Daoy (cell line): ENCODE measurements at places on chromosomes 2 and 18. TPM values are rescaled to one million over a fixed set of nuclear protein-coding genes. Genes with fewer than 3 reads are reported as not detected.

Gene RESP18
- not detected in 2 replicates for total RNA-seq

Gene SLC5A7
- total RNA-seq = not detected in 2 replicates

Gene POTEC
- 2.9 and 3.8 TPM in 2 replicates for total RNA-seq

Gene IFIH1
- 10.6 and 12.1 TPM in 2 replicates for total RNA-seq

Gene KLHL29
- total RNA-seq = 4.6 and 5.6 TPM in 2 replicates

Gene FIGN
- 0.57 and 5.8 TPM in 2 replicates for total RNA-seq

DNA sequence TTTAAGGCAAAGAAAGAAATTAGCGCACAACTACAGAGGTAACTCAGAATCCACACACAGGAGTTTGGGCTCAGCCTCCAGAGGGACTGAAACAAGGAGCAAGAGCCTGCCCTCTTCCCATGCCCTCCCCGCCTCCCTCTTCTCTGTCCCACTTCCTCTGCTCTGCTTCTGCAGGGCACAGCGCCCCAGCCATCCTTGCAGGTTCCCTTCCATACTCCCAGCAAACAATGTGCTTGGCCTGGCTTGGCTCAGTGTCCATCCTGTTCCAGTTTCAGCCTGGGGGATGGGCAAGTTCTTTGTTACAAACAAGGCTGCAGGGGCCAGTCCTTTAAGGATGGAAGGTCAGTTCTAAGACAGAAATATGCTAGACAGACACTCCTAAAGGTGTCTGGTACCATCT lies 133.5 kb downstream of the CDH20 start:
- DNase-seq = no peak

DNA sequence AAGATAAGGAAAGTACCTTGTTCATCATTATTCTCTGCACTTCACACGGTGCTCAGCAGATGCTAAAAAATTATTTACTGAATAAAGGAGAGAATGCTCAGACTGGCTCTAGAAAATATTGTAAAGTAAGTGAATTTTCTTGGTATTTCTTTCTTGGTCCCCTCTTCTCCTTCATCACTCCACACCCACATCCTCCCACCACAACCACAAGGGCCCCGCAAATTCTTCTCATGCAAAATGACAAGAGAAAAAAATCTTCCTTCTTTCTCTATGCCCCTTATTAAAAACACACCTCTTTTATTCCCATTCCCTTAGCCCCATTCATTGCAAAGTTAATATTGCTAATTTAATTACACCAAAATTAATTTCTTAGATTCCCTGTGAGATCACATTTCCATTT lies 74.2 kb upstream of the NEDD4L start:
- no peak for DNase-seq

DNA sequence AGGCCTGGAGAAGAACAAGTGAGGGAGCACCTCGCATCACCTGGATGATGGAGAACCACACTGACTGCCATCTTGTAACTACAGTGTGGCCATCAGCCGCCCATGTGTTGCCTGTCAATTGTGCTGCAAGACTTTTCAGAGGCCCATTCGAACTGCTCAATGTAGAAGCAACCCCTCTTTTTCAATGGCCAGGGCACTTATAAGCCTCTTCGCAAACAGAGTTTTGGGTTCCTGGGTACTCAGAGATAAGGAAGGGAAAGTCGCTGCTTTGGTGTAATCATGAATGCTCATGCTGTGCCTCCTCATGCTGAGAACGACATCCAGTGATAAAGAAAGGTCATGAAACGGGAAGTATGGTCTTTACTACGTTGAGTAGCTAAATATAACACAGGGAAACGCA lies 143.9 kb upstream of the SLC39A10 start:
- DNase-seq = no peak

- DNase-seq = no peak
These were observed 439.1 kb upstream of the ID2 start for GRCh38 chr2:8242739-8243138.

DNA sequence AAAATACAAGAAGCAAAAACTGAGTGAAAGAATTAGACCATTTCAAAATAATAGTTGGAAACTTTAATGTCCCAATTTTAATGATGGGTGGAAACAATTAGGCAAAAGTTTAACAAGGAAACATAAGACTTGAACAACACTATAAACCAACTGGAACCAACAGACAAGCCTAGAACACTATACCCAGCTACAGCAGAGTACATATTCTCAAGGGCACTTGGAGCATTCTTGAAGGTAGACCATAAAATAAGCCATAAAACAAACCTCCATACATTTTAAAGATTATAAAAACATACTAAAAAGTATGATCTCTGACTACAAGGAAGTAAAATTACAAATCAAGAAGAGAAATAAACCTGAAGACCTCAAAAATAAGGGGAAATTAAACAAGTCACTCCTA lies 616.7 kb downstream of the SUCLG1 start:
- DNase-seq = no peak

DNA sequence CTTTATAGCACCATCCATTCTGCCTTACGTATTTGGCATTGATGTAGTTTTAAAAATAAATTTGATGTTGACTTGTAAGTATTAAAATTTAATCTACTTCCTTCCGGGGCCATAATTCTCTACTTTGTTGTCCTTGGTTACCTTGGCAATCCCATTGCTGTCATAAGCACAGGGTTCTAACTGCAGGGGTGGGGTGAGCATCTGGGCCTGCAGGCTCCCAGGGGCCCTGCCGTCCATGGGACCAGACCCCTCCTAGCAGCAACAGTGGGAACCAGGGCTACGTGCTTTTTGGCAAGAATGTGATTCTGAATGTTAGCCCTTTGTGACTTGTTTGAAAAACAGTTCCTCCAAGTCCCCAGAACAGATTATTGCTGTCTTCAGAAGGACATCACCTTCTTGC lies 4.9 kb downstream of the ASAP2 start:
- no peak for DNase-seq

- DNase-seq = peak; percentile 20
These were observed 63.5 kb upstream of the NFE2L2 start for GRCh38 chr2:177328056-177328455.

DNA sequence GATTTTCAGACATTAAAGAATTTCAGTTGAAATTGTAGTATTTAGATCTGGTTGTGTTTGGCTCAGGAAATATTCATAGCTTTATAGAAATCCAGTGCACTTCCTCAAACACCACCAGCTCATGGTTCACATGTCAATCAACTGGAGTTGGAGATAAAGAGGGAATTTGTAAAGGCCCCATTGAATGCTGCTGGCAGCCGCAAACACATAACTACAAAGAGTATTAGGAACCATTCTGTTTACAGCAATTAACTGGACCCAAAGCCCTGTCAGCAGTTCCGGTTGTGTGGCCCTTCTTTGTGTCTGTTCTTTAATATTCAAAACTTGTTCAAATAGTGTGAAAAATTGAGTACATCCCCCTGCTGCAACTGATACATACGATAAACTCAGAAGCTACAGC lies 107.4 kb upstream of the LRRTM4 start:
- no peak for DNase-seq

DNA sequence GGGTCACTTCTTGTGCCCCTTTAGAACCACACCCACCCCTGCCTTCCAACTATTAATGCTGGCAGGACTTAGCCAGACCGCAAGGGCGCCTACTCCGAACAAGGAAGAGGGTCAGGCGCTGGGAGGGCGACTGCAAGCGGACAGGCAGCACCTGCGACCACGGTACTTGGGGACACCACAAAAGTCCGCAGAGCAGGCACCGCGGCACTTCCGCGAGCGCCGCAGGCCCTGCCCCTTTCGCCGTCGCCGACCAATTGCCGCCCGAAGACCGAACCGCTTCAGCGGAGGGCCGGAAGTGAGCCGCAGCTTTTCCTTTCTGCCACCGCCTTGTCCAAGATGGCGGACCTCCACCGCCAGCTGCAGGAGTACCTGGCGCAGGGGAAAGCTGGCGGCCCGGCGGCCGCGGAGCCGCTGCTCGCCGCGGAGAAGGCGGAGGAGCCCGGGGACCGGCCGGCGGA lies at the start of gene SFT2D3:
SFT2D3 (plus strand) TSS at position 305 of the 458 bp plus-strand sequence; CDS start at position 337, 32 bp downstream.
- peak; percentile 94 for DNase-seq

- peak; percentile 73 for DNase-seq
These were observed 596.4 kb downstream of the NYAP2 start for GRCh38 chr2:225995796-225996461.

DNA sequence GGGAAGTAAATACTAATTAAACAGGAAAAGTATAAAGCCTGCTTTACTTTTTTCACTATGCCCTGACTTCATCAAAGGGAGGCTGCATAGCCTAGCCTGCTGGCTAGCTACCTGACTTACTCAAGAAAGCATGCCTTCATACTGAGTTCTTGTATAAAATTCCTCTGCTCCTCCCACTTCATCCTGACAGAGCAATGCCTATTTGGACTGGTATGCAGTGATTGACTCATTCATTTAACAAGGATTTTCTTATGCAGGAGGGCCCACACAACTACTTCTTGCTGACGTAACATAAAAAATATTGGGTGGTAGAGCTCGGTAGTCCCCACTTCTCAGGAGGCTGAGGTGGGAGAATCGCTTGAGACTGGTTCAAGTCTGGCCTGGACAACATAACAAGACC lies 70.5 kb downstream of the PRPF40A start:
- peak; percentile 60 for DNase-seq

GRCh38 chr18:79950515-79951341 lies 725 bp downstream of the SLC66A2 start:
- DNase-seq = peak; percentile 27

DNA sequence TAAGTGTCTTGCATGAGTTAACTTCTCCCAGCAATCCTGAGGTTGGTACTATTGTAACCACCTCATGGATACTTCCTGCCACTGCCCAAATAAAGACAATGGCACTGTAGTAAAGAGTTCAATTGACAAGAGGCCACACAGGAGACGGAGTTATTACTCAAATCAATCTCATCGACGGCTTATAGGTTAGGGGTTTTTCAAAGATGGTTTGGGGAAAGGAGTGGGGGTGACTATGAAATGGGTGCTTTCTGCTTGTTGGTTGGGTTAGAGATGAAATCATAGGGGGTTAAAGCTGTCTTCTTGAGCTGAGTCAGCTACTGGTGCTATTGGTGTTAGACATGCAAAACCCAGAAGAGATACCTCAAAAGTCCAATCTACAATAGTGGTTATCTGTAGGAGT lies 1258.0 kb upstream of the ZEB2 start:
- no peak for DNase-seq
